HuH-7.5 (cell line): ENCODE measurements at places on chromosomes 3 and 15.

DNA sequence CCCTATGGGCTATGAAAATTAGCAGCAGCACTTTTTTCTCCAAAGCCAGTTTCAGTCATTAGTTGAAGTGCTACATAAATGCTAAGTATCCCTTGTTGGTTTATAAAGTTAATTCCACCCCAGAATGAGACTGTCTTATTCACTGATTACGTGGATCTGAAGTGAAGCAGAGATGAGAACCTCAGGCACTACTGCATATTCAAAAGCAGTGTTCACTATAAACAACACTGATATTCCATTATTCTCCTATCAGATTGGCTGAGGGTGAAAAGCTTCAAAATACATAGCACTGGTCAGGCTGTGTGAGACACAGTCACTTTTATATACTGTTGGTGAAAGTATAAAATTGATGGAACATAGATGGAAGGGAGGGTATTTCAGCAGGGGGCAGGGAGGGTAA, 395.7 kb upstream of the RARB start:
- DNase-seq: no peak

GRCh38 chr3:120461416-120461815, 10.6 kb upstream of the FSTL1 start:
- DNase-seq: no peak

GRCh38 chr3:191357909-191358308, 27.6 kb upstream of the UTS2B start:
- no peak for DNase-seq

- no peak for DNase-seq
Observed at GRCh38 chr3:4906107-4906621, 73.1 kb upstream of the BHLHE40 start.

- DNase-seq: no peak
Observed at GRCh38 chr3:138768125-138768524, 66.6 kb downstream of the PIK3CB start.

DNA sequence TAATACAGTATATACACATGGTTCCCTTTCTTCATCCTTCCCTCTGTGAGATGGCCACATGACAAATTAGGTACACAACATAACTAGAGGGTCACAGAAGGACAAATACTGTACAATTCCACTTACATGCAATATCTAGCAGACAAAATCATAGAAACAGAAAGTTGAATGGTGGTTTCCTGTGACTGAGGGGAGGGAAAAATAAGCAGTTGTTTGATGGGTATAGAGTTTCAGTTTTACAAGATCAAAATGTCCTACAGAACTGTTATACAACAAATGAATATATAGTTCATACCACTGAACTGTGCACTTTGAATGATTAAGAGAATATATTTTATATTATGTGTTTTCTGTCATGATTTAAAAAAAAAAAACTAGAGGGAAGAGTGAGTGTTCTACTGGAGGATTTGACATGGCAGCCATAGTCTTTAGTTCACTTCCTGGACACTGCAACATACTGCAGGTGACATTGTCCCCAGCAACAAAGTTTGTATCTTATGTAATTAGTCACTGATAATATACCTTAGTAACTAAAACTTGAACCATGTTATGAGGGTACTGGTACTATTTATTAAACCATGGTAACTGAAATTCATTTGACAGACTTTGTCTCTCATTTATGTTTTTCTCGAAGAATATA, 37.2 kb downstream of the CCDC54 start:
- DNase-seq: no peak

DNA sequence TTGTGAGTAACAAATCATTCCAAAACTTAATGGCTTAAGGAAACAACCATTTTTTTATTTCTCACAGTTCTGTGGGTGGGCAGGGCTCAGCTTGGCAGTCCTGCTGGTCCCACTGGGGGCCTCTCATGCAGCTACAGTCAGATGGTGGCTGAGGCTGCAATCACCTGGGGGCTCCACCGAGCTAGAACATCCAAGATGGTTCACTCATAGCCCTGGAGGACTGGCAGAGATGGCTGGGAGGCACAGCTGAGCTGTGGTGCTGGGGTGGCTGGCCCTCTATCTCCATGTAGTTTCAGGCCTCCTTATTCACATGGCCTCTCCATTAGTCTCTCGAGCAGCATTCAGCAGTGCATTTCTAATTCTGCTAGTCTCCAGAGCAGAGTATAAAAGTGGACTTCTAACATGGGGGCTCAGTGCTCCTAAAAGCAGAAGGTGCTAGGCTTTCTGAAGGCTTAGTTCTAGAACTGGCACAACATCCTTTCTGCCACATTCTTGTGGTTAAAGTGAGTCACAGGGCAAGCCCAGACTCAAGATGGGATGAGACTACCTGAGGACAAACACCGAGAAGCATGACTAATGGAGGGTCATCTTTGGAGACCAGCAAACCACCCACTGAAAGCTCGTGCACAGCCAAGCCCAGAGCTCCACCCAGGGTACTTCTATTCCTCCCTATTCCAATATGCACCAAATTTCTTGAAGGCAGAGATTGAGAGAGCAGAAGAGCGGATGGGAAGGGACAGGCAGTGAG, 6.3 kb downstream of the CAV3 start:
- DNase-seq: no peak

GRCh38 chr3:114887806-114888205, 259.3 kb downstream of the ZBTB20 start:
- DNase-seq: no peak

DNA sequence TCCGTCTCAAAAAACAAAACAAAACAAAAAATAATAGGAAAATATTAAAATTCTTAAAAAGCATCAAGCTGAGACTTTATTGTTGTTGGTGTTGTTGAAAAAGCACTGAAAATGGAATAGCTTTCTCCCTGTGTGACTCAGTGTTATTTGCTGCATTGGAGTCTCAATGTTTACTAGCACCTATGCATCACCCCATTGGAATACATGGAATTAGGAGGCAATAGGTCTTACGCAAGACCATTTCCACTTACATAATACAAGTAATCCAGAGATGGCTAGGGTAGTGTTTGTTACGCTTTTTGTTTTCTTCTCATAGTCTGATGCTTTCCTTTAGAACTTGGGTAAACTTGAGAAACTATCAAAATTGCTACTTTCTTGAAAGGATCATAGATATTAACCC, 15.2 kb downstream of the GXYLT2 start:
- DNase-seq: no peak

- no peak for DNase-seq
Observed at GRCh38 chr3:155244699-155245098, 48.8 kb downstream of the STRIT1 start.

- no peak for DNase-seq
Observed at GRCh38 chr3:47978386-47978785, 37.8 kb downstream of the MAP4 start.

- DNase-seq: no peak
Observed at GRCh38 chr15:74304431-74304830, 63.0 kb downstream of the CYP11A1 start.

DNA sequence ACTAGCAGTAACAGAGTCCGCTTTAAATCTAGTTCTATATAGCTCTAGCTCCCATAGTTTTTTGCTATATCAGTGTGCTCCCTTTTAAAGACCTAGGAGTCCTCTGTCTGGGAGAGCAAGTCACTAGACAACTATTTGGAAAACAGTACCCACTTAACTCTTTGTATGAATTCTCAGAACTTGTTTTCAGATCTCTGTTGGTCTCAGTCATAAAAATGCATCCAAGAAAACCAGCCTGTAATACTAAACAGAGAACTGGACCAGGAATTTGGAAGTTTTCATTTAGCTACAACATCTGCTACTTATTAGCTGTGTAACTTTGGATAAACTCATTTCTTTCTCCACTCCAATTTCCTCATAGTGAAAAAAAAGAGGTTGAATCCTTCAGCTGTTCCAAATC, 56.9 kb upstream of the C3orf49 start:
- DNase-seq: no peak

- no peak for DNase-seq
Observed at GRCh38 chr3:189947068-189947467, 173.6 kb downstream of the P3H2 start.

DNA sequence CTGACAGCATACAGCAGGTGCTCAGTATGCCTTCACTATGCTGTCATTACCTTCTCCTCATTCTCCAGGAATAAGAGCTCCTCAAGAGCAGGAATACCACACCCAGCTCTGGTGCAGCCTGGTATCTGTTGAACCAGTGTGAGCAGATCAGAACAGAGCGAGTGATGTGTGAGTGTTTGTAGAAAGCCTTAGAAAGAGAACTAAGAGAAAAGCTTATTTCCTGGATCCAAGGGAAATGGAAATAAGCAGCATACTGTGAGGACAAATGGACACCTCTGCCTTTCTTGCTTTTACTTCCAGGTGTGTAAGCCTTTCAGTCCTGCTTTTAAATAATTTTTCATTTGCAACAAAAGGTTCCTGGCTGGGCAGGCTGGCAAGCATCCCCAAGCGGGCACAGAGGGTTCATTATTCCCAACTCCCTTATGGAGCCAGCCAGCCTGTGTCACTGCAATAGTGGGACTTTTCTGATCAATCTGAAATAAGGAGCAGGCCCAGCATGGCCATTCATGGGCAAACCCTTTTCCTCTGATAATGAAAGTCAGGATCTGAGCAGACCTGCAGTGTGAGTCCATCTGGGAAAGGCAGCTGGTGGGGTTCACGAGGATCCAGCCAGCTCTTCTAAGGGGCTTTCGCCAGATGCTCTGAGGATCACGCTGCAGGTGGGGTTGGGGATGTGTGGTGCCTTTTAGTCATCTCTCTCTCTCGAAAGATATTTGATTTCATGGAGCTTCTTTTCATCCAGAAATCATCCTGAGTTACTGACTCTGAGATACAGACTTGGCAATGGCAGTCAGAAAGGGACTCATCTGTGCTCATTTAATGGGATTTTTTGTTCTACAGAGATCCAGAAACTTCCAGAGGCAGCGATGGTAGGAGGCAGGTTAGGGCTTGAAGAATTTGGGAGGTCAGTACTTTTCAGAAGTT, 594.9 kb upstream of the CFAP20DC start:
- no peak for DNase-seq

DNA sequence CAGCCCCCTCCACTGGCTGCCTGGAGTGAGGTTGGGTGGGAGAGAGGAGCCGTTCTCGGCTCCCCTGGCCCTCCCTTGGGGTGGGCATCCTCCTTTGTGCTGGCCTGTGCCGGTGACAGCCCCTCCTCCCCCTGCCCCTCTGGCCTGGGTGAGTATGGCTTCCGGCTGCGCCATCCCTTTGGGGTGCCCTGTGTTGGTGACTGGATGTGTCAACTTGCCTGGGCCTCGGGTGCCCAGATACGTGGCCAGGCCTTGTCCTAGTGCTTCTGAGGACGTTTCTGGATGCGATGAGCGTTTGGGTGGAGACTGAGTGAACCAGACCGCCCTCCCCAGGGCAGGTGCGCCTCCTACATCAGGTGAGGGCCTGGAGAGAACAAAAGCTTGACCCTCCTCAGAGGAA, 59.7 kb downstream of the PLXNA1 start:
- no peak for DNase-seq

- DNase-seq: no peak
Observed at GRCh38 chr3:130895690-130896488, 2.0 kb downstream of the ATP2C1 start.

GRCh38 chr3:187368251-187369088, at the start of gene RTP4:
Gene RTP4, plus strand, starts transcription at chr3:187368385. Its CDS starts 57 bp downstream, at chr3:187368442.
- no peak for DNase-seq

GRCh38 chr3:114884213-114884923, 262.7 kb downstream of the ZBTB20 start:
- DNase-seq: no peak

- no peak for DNase-seq
Observed at GRCh38 chr3:161038725-161039124, 66.4 kb downstream of the B3GALNT1 start.

- DNase-seq: no peak
Observed at GRCh38 chr3:55574671-55575070, 87.6 kb upstream of the WNT5A start.

GRCh38 chr3:85171976-85172375, 213.2 kb downstream of the CADM2 start:
- DNase-seq: no peak
